ENCODE measurements at places on chromosomes 7 and 10.
A peak's percentile ranks its signal among the peaks of the same experiment; 100 is the strongest.

DNA sequence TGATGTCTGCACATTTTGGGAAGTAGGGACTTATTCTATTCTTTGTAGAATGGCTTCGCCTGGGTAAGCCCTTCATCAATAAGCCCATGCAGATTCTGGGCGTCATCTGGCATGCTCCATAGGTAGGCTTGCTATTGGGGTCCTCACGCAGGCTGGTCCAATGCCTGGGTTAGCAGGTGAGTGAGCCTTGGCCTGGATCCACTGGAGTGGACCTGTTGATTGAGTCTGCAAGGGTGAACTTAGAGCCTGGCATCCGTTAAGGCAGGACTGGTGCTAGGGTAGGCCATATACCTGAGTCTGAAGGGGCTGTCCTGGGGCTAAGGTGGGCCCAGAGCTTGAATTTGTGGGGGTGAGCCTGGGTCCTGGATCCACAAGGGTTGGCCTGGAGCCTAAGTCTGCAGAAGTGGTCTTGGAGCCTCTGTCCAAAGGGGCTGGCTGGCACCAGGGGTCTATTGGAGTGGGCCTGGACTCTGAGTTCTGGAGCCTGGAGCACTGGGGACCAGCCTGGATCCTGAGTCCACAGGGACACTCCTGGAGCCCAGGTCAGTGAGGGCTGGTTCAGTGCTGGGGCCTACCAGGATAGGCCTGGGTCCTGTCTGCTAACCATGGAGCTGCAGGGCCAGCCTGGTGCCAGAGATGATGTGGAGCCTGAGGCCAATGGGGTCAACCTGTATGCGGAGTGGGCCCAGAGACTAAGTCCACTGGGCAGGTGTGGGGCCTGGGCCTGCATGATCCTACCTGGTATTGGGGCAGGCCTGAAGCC lies 297.7 kb downstream of the PTPRN2 start:
- no peak for DNase-seq

- DNase-seq, result no peak
Observed at GRCh38 chr10:87675396-87676376, 16.0 kb downstream of the PAPSS2 start.

GRCh38 chr10:48526846-48527505 lies 77.9 kb downstream of the ARHGAP22 start:
- DNase-seq, result no peak

DNA sequence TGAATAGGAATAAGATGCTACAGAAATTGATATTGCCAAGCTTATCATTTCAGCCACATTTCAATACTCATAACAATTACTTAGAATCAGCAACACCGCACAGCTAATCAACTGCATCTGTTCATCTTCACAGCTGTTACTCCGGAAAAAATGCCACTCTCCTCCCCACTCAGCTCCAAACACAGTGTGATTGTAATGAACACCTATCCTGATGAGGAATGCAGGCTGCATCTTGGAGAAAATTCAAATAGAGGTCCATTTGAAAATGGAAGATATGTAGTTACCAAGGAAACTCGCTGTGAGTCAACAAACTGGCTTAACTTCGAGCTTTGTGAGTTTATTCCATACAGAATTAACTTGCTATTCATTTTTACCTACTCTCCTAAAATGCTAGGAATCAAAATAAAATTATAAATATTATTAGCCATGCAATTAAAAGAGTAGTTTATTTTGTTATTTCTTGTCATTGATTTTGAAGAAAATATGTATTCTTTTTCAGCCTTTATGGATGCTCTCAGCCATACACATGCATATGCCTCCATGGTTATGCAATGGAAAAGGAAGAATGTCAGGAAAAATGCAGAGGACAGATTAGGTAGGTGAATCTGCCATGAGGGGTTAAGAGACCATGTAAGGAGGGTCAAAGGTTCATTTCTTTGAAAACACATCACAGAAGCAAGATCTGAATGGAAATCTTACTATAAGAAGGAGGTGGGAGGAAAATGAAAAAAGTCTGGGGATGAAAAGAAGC lies 267.2 kb downstream of the POM121L12 start:
- DNase-seq, result no peak

- DNase-seq, result no peak
Observed at GRCh38 chr7:64314566-64314965, 805 bp downstream of the ZNF736 start.

- peak; percentile 13 for DNase-seq
Observed at GRCh38 chr7:93036149-93036640, 81.6 kb downstream of the SAMD9 start.

DNA sequence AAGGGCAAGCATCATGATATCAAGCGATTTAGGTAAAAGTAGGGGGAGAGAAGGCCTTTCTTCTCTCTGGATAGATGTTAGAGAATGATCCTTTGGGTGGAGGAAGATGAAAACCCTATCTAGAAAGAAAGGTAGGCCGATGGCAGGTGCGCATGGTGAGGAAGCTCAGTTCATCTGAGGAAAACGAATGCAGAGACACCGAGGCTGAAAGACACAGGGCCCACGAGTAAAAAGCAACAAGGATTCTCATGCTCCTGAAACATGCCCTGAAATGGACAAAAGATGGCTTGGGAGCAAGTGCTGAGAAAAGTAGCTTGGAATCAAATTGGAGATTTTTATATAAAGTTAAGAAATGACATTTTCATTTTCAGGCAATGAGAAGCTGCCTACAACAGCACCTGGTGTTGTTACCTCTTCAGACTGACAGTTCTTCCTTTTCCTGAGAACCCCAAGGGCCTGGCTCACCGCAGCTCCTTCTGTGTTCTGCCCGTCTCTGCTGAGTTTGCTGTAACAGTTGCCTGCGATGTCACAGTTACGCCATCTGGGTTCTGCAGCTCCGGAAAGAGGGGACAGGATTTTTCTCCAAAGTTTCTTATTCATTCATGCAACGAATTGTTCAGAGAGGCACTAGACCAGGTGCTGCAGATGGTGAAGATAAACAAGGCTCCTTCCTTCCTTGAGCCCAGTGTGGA lies 402.0 kb upstream of the KLF6 start:
- DNase-seq, result no peak

- DNase-seq, result no peak
Observed at GRCh38 chr10:89861199-89861573, 159.8 kb downstream of the KIF20B start.

DNA sequence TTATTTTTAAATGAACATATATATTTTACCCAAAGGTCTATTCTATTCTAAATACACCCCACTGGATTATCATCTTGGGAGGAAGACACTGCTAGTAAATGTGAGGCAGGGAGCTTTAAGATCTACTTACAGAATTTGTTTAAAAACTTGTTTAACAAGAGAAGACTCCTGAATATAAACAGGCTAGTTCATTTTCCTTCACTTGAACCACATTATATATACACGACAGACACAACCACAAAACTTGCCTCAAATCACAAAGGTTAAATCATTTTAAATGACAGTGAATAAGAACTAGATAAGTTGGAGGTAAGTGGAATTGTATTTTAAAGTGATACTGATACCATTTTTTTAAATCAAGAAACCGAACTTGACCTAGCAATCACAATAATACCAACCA lies 109.2 kb downstream of the ATE1 start:
- DNase-seq, result no peak

DNA sequence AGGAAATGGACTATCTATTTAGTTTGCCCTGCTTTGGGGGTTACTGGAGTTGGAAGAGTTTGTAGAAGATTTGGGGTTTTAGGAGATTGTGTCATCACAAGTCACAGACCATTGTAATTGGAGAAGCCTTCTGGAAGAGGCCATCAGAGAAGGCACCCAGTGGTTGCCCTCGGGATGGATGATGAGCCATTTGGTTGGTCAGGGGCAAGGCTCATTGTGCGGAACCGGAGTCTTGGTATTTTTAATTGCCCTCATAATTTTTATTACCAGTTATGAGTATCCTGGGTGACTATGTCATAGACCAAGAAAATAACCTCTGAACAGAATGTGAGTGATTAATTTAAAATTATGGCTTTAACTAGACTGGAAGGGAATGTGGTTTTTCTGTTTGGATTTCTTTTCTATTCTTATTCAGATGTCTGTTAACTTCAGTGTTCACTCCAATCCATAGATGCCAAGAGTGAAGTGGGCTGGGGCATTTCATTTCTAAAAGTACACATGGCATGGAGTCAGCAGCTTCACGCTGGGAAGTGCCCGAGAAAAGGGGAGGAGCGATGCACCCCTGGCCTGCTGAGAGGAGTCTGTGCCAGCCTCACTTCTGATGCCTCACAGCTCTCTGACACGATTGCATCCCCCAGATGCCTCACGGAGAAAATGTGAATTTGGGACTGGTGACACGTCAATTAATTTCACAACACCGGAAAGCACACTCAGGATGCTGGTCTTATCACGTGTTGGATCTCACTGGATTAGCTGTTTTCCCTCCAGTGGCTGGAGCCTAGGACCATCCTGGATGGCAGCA lies 225.6 kb upstream of the IGFBP3 start:
- DNase-seq, result no peak

GRCh38 chr10:58546722-58547445 lies 34.2 kb downstream of the BICC1 start:
- no peak for DNase-seq

- no peak for DNase-seq
Observed at GRCh38 chr7:27763983-27764508, 24.1 kb downstream of the TAX1BP1 start.

DNA sequence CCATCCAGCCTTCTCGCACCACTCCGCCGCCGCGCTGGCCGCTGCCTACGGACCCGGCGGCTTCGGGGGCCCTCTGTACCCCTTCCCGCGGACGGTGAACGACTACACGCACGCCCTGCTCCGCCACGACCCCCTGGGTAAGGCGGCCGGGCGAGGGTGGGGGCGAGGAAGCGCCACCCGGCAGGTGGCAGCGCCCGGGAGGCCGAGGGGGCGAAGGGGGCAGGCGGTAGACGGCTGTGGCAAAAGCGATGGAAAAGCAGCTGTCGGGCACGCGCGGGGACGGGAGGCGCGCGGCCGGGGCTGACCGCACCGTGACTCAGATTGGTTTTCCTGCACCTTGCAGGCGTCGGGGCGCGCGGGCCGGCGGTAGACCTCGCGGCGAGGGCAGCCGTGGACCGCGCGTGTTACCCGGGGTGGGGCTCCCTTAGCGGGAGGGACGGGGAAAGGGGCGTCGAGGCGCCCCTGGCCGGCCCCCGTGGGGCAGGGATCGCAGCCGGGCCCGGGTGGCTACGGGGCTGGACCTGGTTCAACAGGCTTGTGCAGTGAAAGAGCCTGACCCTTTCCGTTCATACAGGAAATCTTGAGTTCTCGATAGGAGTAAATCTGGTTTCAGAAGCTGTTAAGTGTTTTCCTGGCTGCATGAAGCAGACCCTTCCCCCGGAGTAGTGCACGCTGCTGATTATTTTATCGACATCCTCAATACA lies 608 bp downstream of the HHEX start:
- peak; percentile 61 for DNase-seq

DNA sequence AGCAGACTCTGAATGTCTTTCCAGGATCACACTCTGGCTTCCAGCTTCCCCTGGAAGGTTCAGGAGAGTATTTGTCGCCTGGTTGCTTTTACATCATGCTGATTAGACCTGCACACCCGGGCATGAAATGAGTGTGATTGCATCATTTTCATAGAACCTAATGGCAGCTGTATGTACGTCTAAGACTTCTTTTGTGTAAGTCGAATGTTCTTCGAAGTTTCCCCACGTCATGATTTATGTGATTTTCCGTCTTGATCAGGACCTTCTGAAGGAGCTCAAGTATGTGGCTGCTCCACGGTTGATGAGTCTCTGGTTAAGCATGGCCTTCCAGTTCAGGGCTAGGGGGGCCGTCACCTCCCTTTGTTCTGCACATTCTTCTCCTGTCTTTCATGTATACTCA lies 4.5 kb downstream of the EIF4H start:
- DNase-seq, result peak; percentile 48

DNA sequence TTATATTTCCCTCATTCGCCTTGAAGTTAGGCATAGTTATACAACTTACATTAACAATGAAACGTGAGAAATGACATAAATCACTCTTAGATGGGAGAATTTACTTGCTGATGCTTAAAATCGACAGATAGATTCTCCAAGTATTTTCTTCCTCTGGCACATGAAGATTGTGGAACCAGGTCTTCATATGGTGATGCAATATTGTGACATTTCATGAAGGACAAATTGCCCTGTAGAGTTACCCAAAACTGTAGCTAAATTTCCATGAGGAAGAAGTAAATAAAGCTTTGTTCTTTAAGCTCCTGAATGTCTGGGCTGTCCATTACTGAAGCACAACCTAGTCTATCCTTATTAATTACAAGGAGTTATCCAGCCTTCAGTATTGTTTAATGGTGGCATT lies 353.1 kb downstream of the THSD7A start:
- DNase-seq, result no peak

- DNase-seq, result no peak
Observed at GRCh38 chr10:120433141-120433540, 23.9 kb upstream of the PLPP4 start.

GRCh38 chr10:98096316-98096715 lies 38.1 kb upstream of the R3HCC1L start:
- no peak for DNase-seq

- no peak for DNase-seq
Observed at GRCh38 chr7:95365151-95365550, 31.0 kb downstream of the PON3 start.

DNA sequence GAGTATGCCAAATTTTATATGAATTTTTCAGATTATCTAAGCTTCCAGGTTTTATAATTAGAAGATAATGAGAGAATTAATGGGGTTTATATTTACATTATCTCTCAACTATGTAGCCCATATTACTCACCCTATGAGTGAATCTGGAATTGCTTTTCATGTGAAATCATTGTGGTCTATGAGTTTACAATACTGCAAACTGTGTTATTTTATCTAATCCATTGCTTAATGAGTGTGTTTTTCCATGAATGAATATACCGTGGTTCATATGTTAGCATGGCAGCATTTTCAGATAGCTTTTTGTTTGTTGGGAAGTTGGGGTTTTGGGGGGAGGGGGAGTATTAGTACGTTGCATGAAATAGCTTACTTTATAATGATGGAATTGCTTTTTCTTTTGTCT lies 44.5 kb downstream of the FGFBP3 start:
- DNase-seq, result peak; percentile 23

DNA sequence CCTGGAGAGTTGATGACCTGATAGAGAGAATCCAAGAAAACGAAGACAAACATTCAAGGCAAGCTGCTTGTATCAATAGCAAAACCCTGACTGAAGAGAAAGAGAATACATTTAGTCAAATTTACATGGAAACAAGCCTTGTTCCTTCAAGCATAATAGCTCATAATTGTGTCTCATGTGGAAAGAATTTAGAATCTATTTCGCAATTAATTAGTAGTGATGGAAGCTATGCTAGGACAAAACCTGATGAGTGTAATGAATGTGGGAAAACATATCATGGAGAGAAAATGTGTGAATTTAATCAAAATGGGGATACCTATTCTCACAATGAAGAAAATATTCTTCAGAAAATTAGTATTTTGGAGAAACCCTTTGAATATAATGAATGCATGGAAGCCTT lies 18.0 kb downstream of the RBAK start:
- no peak for DNase-seq

Measured in activated CD4-positive, alpha-beta T cell treated with anti-CD3 and anti-CD28 coated beads, Interleukin-2, Interleukin-4, amounts not matched to agents 100 ng/mL and 50 ng/mL, durations not matched to agents 16 hours and 8 hours (primary cell).